Colonic mucosa (tissue), 4 donors: ENCODE measurements at places on chromosomes 12 and 14.
A peak's percentile ranks its signal among the peaks of the same experiment; 100 is the strongest.

DNA sequence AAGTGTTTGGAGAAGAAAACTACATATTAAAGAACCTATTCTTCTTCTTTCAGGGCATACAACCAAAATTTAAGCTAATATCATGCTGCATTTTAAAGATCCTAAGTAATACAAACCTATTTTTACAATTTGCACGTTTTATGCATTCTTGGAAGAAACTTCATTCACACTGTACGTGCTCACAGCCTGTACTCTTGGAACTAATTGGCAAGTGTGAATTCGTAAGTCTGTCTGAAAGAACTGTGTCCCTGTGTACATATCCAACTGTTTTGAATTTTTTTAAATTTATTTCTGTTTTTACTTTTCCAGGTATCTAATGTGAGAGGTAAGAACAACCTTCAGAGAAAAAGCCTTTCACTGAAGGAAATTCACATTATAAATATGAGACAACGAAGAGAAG lies 347.0 kb downstream of the MDGA2 start:
- DNase-seq = no peak

DNA sequence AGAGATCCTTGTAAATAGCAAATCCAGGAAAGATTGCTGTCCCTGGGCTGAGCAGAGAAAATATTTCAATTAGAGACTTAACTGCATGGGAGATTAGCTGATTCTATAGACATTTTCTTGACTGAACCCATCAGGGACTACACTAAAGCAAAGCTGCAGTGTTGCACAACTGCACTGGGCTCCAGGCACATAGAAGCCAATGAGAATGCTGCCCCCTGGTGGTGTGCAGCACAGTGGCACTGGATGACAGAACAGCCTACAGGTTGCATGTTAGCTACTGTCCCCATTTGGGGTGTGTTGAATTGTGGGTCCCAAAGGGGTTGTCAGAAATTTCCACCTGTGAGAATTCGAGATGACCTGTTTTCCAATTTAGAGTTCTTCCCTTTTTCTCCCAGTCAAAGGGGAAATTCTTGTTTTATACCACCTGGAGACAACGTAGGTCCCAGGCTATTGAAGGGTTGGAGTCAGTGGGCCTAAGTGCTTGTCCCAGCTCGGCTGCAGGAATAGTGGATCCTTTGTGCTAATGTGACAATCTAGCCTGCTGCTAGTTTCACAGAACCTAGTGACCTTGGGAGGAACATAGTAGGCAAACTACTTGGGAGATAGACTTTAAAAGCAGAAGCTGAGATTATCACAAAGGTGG lies 114.7 kb downstream of the SLC8A3 start:
- DNase-seq = peak; percentile 75

DNA sequence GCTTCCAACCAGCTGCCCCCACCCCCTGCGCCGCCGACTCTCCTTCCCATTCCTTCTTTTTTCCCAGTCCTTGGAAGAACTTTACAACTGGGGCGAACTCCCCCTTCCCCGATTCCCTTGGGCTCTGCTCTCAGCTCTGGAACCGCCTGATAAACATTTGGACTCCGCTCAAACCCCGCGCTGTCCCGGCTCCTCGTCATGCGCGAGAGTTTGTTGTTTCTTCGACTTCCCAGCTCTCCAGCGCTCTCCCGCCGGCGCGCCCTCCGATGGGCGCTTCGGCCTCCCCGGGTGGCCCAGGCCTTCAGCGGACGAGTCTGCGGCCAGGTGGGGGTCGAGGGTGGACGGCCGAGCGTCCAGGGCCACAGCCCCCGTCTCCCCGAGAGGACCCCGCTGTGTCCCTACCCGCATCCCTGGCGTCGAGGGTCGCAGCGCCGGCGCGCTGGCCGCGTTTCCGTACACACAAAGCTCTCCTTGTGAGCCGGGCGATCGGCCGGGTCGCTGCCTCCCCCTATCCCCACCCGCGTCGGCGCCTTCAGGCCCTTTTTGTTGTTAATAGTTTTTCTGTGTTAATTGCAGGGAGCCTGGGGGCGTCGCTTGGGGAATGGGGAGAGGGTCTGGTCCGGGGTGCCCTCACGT lies 847 bp downstream of the MMP14 start:
- peak; percentile 65 for DNase-seq

DNA sequence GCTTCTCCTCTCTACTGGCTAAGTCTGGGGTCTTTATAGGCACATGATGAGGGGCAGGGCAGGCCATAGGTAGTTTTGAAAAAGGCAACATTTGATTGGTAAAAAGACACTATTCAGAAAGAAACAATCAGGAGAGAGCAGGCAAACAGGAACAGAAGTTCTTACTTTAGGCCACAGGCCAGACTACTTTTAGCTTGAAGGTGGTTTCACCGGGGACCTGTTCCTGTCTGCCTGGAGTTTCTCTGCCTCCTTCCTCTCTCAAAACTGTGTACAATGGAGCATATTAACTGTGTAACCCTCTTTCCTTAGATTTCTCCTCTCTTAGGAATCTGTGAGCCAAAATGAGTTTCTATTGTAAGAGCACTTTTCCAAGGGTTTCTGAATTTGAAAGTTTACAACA lies 167.9 kb upstream of the AVPR1A start:
- DNase-seq = no peak

DNA sequence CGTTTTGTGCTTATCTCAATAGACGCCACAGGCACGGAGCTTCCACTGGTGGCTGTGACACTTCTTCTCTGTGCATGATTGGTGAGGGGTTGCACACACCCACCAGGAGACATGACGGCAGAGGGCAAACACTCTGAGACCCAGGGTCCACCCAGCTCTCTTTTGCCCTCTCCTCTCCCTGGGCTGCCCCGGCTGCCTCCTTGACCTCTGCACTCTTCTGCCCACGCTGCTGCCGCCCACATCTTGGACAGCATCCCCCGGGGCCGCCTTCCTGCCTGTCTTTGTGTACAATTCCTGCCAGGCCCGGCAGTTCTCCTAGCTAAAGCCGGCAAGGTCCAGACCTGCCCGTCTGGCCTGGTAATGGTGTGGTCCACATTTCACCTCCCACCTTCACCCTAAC lies 44.7 kb downstream of the DPF3 start:
- peak; percentile 48 for DNase-seq

- no peak for DNase-seq
Observed at GRCh38 chr12:40020261-40020691, 85.6 kb downstream of the SLC2A13 start.

- DNase-seq = no peak
Observed at GRCh38 chr12:29270446-29270845, 110.5 kb downstream of the ERGIC2 start.

GRCh38 chr12:63348556-63348955 lies 197.6 kb upstream of the AVPR1A start:
- no peak for DNase-seq

GRCh38 chr12:10158406-10158805 lies 13.5 kb downstream of the OLR1 start:
- DNase-seq = no peak
